ENCODE measurements at places on chromosomes 2 and 18.

- peak; percentile 86 for DNase-seq
Observed at GRCh38 chr18:8800445-8800844, 95.1 kb downstream of the MTCL1 start.

DNA sequence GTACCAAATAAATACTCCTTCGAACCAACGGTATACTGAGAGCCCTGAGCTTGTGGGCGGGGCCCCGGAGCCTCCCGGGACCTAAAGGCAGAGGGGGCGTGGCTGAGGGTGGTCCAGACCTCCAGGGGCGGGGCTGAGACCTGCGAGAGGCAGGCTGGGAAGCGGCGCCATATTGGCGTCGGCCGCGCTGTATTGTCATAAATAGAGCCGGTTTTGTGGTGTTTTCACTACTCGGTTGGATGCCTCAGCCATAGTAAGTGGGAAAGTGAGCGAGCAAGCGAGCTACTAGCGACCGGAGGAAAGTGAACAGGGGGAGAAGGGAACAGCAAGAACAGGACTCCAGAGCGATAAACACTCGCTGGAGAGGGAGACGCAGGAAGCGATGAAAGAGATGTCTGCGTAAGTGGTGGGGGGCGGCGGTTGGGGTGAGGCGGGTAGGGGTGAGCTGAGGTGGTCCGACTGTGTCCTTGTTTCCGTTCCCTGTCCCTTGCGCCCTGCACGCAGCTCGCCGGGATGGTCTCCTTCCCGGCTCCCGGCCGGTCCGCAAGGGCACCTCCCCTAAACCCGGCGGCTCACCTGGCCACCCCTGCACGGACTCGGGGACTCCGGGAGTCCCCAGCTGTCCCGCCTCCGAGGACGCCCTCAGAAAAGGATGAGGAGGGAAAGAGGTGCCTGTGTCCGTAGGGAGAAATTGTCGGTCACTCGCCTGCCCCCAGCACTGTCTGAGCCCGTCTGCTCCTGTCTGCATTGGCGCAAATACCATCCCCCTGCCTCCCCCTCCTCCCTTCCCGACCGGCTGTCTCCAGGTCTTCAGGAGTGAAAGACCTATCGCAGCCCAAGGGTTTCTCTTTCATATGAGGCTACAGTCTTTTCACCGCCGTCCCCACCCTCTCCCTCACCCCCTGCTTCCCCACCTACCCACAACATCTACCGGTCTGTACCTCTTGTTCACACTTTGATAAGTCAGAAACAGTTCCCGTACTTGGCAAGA lies at the start of gene PAPOLG:
TSS of gene PAPOLG (plus strand) at position 172 of the 991 bp plus-strand sequence. CDS start at position 383, 211 bp downstream.
- DNase-seq, result peak; percentile 99

- peak; percentile 72 for DNase-seq
Observed at GRCh38 chr2:232372231-232373208, 6.0 kb upstream of the ALPP start.

DNA sequence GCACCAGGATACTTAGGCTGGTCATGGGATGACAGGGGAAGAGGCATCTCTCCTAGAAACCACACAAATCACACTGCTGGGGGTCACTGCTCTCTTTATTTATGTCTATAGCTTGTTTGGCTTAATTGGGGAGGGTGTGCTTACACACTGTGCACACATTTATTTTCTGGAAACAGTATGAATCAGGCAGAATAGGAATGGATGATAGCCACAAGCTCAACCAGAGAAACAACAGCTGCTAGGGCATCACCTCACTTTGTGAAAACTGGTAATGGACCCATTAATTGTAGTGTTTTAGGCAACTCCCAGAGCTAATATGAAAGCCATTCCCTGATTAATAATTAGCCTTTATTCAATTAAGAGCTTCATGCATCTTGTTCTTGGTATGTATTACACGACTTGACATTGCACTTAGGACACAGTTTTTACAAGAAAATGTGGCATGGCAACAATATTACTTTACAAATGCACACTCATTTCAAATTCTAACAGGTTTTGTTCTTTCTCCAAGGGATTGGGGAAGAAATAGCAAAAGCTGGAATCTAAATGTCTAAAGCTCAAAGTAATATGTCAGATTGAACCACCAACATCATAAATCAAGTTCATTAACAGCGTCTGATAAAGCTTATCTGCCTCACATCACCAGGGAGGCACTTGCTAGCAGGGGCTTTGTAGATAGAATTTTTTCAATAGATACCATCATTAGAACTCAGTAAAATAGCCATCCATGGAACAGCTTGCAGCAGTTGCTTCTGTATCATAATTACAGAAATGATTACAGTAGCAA lies 361.9 kb upstream of the FSHR start:
- DNase-seq, result no peak

GRCh38 chr2:1784986-1785617 lies 40.8 kb upstream of the PXDN start:
- no peak for DNase-seq

Measured in AG20443 (cell line).